ENCODE measurements at places on chromosomes 1 and 21.

- DNase-seq = no peak
These were observed 22.7 kb upstream of the SHE start for GRCh38 chr1:154524881-154525280.

- no peak for DNase-seq
These were observed 9.7 kb downstream of the MACF1 start for GRCh38 chr1:39214021-39214713.

DNA sequence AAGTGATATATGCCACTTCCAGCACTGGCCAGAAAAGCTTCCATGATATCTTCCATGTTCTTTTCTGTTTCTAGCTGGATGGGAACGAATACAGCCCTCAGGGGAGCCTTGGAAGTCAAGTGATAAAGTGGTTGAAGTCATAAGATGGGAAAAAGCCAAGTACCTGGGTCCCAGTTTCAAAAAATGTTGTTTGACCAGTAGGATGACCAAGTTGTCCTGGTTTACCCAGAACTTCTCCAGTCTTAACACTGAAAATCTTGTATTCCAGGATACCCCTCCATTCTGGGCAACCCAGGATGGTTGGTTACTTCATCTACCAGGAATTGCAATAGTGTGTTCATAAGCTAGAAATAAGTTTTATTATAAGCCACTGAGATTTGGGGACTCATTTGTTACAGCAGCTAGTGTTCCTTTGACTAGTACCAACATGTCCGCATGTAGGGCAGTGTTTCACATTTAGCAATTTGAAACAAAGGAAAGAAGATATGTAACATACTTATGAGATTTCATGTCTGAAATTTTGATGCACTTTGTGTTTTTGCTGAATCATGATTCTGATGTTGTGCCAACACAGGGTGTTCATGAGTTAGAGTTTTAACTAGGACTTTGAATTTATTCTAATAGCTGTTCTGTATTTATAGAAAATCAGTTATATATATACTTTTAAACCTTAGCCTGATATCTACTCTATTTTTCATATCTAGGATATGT, 139.9 kb downstream of the TPR start:
- no peak for DNase-seq

DNA sequence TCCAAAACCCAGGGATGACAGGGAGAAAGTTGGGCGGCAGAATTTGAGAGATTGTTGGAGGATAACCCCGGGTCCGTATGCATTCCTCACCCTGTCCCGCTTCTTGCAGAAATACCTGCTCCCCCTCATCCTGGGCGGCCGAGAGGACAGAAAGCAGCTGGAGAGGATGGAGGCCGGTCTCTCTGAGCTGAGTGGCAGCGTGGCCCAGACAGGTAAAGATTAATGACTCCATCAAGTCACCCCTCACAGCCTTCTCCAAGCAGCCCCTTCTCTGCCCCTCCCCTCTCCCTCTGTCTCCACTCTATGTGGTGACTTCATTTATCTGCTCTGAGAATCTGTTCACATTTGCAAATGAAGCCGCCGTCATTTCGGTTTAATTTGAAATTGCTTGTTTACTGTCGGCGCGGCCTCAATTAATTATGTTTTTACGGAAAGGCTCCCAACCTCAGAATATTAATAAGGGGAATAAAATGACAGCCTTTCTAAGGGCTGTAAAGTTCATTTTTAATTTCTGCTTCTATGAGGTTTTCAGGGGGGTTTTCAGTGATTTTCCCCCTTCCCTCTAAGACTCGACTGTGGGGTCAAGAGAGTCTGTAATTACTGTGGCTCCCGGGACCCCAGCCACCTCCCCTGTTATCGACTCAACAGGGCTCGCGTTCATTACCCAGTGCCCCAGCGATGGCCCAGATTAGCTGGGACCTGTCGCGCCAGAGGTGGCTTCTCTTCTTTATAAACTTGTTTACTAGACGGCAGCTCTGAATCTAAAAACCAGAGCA, 148.3 kb downstream of the PEX14 start:
- DNase-seq = no peak

DNA sequence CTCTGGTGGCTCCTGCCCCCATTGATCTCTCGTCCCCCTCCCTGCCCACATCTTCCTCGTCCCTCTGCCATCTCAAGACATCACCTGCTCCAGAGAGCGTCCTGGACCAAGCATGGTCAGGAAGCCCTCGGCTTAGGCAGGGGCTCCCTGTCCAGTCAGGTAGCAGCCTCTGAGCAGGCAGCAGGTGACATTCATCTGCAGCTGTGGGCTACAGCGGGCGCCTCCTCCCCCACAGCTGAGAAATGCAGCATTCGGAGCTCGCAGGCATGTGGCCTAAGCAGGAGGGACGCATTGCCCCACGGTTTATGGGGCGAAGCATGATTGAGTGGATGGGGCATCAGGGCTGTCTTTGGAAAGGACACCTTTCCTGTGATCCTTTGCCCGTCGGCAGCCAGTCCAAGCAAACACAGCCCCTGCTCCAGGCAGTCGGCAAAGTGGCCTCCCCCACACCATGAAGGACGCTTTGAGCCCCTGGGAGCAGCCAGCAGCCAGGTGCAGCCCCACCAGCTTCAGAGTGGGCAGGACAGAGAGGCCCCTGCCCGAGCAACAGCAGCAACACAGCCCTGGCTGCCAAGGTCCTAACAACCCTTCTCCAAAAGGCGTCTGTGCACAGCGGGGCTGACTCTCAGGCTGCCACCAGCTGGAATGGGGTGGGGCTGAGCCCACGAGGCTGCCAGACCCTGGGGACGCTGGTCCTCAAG, 234.1 kb upstream of the VAMP3 start:
- no peak for DNase-seq

DNA sequence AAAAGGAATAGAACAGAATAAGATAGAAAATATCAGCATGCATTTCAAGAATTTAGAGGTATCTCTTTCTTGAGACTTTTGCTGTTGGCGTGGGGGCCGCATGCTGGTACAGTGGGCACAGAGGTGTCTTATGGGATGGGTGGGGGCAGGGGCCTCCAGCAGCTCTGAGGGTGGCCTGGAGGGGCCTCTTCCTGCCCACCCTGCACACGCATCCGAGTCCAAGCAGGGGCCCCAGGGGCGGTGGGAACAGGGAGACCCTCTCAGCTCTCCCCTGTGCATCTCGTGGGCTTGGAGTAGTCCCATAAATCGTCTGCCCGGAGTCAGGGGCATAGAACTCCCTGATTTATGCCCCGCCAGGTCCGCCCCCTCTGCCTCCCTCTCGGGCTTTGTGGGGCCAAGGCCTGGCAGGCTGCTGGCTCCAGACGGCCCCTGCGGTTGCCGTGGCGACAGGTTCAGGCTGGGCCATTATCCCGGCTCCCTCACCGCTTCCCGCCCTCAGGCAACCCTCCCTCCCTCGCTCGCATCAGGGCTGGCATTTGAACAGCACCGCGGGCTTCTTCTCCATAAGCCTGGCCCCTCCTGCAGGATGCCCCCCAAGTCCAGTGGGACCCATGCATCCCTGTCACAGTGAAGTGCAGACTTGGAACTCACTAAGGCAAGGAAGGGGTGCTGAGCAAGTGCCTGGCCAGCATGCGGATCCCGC, 133.2 kb upstream of the ZBTB40 start:
- DNase-seq = no peak

DNA sequence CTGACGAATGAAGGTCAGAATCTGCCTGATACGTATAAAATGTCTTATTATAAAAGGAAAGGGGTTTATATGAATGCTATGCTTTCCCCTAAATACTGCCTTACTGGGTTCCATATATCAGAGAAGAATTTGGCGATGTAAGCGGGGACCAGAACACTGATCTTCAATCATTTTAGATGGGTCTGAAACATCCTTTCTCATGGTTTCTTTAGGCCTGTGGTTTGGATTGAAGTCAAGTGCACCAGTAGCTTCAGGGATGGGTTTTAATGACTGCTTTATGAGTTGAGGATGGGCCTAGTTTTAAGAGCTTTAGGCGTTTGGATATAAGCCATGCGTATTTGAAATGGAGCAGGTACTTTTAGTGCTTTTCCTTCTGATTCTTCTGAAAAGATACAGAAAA, 6.9 kb downstream of the FMN2 start:
- no peak for DNase-seq

DNA sequence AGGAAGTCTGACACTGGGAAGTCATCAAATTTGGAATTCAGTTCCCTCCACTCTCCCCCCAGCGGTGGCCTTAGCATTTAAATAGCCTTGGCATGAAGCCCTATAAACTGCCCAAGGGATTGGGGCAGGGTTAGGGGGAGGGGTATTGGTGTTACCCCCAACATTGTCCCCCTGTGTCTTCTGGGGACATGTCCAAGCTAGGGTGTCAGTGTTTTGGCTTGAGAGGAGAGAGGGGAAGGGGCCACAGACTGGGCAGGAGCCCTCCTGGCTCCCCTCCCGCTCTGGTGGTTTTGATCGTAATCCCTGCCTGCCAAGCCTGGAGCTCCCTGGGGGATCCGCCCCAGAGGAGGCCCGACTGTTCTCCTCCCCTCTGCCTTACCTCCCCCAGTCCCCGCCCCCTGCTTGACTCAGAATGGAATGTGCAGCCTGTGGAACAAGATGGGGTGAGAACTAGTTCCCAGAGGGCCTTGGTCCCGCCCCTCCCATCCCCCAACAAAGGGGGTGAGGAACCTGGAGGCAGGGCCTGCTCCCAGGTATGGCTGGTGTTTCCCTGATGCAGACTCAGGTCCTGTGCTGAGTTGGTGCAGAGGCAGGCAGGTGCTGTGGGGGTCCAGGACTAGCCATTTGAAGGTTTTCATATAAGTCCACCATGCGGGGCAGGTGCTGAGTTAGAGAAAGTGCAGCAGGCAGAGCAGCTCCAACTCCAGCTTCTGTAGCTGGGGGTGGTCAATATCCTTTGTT, 7.4 kb downstream of the SOX13 start:
- peak; percentile 58 for DNase-seq

Data from frontal cortex (tissue), 4 donors.